CD4-positive, alpha-beta T cell (primary cell): ENCODE measurements at places on chromosomes 6 and 20. TPM values are rescaled to one million over a fixed set of nuclear protein-coding genes. Genes with fewer than 3 reads are reported as not detected.

- DNase-seq, result no peak
These were observed 25.5 kb upstream of the MANEA start for GRCh38 chr6:95551678-95552324.

- DNase-seq, result no peak
These were observed 45.6 kb upstream of the SGK1 start for GRCh38 chr6:134363323-134364039.

DNPH1 gene
- 27.3 TPM for total RNA-seq

VIP gene
- total RNA-seq, result not detected

- no peak for DNase-seq
These were observed 48.9 kb upstream of the EZR start for GRCh38 chr6:158868122-158868480.

DNA sequence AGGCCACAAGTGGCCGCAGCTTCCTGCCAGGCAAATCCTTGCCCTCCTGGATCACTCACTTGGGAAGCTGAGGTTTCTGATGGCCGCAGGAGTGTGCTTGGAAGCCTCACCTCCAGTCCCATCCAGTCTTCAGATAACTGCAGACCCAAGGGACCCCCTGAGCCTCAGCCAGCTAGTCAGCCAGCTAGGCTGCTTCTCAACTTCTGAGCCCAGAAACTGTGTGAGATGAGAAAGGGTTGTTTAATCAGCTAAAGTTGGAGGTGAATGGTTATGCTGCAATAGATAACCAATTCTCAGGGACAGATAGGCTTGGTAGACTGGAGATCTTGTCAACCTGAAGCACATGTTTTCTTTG is 96.9 kb downstream of the THBS2 start:
- DNase-seq, result no peak

CDC40 gene
- 26.0 TPM for total RNA-seq

GRCh38 chr6:14440940-14441781 is 323.6 kb downstream of the CD83 start:
- no peak for DNase-seq

STX7 gene
- total RNA-seq, result 4.3 TPM

GRCh38 chr6:135086414-135086764 is 31.8 kb upstream of the HBS1L start:
- no peak for DNase-seq

RAET1L gene
- total RNA-seq, result not detected
